ENCODE measurements at places on chromosomes 6 and 20. TPM values are rescaled to one million over a fixed set of nuclear protein-coding genes. Genes with fewer than 3 reads are reported as not detected.

- DNase-seq: no peak
Measured at GRCh38 chr20:63711085-63711645, 3.3 kb downstream of the ZGPAT start.

DNA sequence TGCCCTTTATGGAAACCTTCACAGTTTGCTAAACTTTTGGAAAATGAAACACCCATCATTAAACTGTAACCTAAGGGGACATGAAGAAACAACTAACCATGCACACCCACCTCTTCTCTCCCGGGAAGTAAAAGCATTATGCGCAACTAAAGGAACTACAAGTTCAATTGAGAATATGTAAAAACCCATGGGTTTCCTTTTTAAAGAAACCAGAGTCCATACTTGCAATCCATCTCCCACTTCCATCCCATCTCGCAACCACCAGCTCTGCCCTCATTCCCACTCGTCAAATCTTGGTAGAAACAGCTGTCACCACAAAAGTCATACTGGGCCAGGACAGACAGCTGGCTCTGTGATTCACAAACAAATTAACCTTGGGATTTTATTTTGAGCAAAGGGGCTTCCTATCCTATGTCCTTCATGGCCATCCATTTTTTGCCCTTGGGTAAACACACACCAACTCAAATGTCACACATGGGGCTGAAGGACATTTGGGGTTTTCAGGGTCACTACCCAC lies 81.5 kb downstream of the HAO1 start:
- no peak for DNase-seq

- DNase-seq: no peak
Measured at GRCh38 chr6:4664911-4665310, 111.3 kb upstream of the CDYL start.

Gene SIRPA
- 0.09 TPM for total RNA-seq

- no peak for DNase-seq
Measured at GRCh38 chr6:25774120-25774715, 19.7 kb downstream of the SLC17A4 start.

Measured in activated CD8-positive, alpha-beta T cell treated with anti-CD3 and anti-CD28 coated beads for 36 hours (primary cell).